ENCODE measurements at places on chromosomes 6 and 20.

DNA sequence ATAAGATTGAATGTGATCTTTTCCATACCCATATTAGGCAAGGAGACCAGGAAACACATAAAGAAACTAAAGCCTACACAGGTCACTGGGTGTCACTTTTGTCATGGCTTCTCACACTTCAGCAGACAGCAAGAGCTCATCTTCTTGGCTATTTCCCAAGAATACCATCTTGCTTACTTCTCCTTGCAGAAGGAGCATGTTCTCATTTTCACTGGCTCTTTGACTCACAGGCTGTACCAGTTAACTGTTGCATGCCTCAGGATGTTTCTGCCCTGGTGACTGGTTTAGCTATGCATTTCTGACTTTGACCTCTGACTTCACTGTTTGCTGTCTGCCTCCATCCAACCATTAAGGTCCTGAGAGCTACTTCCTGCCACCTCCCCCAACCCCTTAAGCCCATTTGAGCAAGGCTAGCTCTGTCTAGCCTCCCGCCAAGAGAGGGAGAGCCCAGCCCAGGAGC lies 40.3 kb upstream of the OGFRL1 start:
- no peak for DNase-seq

DNA sequence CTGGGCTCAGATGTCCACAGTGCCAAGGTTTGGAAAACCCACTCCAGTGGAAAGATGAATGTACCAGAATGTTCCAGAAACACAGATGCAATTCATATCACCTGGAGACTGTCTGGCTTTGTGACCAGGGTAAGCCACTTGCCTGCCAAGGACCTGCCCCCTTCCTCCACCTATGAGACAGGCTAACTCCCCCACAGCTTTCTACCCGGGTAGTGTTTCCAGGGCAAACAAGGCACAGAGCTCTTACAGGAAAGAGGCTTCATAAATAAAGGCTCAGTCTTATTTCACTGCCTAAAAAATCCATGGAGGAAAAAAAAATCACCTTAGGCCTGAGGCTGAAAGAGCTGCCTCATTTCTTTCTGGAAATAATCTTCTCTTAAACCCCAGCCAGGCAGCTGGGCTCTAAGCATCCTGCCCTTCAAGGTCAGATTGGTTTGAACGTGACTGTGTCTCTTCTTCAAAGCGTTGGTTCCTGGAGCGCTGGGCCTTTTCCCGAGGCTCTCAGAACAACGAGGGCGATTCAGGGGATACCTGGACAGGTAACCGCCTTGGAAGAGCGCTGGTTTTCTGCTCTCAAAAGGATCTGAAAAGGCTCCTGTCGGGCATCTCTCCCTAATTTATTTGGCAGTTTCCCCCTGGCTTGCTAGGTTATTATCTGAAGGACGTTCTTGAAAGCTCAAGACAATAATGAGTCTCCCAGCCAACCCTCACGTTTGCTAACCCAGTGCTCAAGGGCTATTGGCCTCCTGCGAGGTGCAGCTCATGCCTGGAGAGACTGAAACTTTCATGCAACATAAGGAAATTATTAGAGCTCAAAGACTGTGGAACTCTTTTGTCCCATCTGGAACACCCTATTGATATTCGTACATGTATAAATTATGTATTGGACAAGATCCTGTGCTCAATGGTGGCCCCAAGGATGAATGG lies 199.2 kb upstream of the PMEPA1 start:
- DNase-seq = no peak

DNA sequence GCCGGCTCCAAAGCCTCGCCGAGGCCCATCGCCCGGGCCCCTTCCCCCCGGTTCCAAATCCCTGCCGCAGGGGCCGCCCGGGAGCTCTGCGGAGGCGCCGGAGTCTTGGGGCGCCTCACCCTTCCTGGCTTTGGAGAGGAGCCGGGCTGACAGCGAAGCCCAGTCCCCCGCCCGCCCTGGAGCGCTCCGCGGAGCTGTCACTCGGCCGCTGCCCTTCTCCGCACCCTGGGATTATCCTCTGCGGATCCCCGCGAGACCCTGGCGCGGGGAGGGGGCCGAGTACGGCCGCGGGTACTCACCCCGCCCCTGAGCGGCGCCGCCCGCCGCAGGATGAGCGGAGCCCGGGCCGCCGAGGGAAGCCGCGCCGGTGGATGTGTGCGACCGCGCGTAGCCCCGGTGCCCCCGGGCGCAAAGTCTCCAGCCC lies 343 bp downstream of the SNAP91 start:
- no peak for DNase-seq

- no peak for DNase-seq
Measured at GRCh38 chr20:34984756-34985261, 29.1 kb downstream of the MYH7B start.

DNA sequence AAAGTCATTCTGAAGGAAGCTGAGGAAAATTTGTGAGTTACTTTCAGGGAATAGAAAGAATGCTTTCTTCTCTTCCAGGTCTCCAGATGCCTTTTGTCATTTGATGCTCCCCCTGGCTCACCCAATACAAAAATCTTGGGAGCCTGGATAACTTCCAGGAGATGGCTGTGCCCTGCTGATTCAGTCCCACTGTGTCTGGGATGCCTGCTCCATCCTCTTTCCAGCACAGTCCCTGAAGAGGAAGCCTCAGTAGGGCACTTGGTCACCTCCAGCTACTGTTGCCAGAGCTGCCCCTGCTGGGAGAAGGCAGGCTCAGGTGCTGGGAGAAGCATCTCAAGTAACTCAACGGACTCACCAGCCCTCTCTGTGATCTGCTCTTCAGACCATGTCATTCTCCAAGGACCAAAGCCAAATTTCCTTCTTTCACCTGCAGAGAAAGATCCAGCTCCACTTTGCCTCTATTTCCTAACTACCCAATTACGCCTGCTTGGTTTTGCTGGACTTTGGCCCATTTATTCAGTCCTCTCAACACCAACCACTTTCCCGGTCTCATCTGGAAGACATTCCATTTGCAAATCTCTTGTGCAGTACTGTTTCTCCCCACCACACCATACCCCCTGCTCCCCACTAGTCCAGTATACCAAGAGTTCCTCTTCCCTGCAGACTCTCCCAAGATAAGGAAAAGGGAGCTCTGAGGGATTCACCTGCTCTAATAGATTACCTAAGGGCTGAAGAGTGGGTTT lies 53.3 kb downstream of the SLC23A2 start:
- no peak for DNase-seq

GRCh38 chr20:4154958-4155411 lies 139.6 kb upstream of the RNF24 start:
- no peak for DNase-seq

- no peak for DNase-seq
Measured at GRCh38 chr6:45781890-45782289, 233.8 kb downstream of the CLIC5 start.

DNA sequence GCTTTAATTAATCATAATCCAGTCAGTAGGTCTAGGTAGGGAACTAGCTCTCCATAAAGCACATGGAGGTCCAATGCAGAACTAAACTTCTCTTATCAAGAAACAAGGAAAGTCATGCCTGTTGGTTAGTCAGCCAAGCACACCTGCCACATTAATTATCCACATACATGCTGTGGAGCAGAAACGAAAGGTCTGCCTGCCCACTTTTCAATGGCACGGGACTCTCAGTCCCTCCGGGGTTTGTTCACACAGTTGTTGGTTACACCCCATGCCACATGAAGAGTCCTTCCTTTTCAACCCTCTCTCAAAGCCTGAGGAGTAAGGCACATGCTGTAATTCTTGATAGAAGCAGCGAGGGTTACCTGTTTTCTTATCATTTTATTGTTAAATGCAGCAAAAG lies 1096.4 kb upstream of the MAP3K7 start:
- no peak for DNase-seq
